ENCODE measurements at places on chromosomes 3 and 15.

DNA sequence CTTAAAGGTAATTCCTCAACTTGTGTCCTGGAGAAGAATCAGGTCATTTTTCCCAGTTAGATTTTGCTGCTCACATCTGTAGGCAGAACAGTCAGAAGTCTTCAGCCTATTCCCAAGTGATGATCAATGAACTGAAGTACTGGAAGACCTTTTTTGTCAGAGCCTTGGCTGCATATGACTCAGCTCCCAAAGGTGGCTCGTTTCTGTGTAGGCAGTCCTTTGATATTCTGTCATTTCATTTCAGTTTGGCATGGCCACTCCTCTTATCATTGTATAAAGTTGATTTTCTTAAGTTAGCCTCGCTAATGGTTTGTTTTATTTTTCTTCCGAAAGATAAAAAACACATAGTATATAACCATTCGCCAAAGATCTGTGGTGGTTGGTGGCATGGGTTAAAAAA, 90.7 kb downstream of the KLHL25 start:
- H3K27ac ChIP-seq: no peak overlapping the region
- peaks cover 20% of the 10 kb centered on the region for H3K36me3 ChIP-seq
- peaks cover 91% of the 10 kb centered on the region for H3K4me1 ChIP-seq
- no peak overlapping the region for H3K4me3 ChIP-seq
- no peak for DNase-seq

- H3K27ac ChIP-seq: no peak overlapping the region
- H3K27me3 ChIP-seq: no peaks in the 10 kb centered on the region
- no peaks in the 10 kb centered on the region for H3K36me3 ChIP-seq
Observed at GRCh38 chr3:151837057-151837456, 23.1 kb downstream of the AADAC start.

GRCh38 chr3:18446149-18446825, 21.1 kb upstream of the SATB1 start:
- peak overlapping the region; percentile 27 for H3K27ac ChIP-seq
- no peak for DNase-seq
- peak overlapping the region; percentile 75 for H3K4me3 ChIP-seq

- H3K27ac ChIP-seq: no peak overlapping the region
- H3K4me3 ChIP-seq: no peak overlapping the region
- no peaks in the 10 kb centered on the region for H3K4me1 ChIP-seq
- H3K27me3 ChIP-seq: peaks cover 7% of the 10 kb centered on the region
- DNase-seq: no peak
- no peaks in the 10 kb centered on the region for H3K36me3 ChIP-seq
Observed at GRCh38 chr3:187612656-187613055, 57.5 kb downstream of the SST start.

DNA sequence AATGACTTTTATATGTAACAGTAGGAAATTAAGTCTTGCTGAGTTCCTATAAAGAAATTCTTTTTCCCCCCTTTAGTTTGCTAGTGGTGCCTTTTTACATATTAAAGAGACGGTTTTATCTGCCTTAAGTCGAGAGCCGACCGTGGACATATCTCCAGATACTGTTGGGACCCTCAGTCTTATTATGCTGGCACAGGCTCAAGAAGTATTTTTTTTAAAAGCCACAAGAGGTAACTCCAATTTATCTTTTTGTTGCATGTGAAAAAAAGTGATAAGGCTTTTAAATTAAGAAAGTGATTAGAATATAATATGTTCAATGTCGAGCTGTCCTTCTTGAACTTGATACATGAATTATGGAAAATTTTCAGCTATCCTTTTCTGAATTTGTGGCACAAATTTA, 26.7 kb downstream of the PDCD6IP start:
- peaks cover 39% of the 10 kb centered on the region for H3K36me3 ChIP-seq
- H3K4me1 ChIP-seq: no peaks in the 10 kb centered on the region
- no peak for DNase-seq
- no peaks in the 10 kb centered on the region for H3K27me3 ChIP-seq

GRCh38 chr3:152646004-152646403, 188.9 kb upstream of the P2RY1 start:
- no peaks in the 10 kb centered on the region for H3K4me1 ChIP-seq
- no peak overlapping the region for H3K27ac ChIP-seq

GRCh38 chr3:74233091-74233490, 381.4 kb downstream of the CNTN3 start:
- no peaks in the 10 kb centered on the region for H3K4me1 ChIP-seq
- no peak for DNase-seq
- H3K4me3 ChIP-seq: no peak overlapping the region
- H3K27me3 ChIP-seq: no peaks in the 10 kb centered on the region
- H3K36me3 ChIP-seq: no peaks in the 10 kb centered on the region
- H3K27ac ChIP-seq: no peak overlapping the region

- no peak overlapping the region for H3K27ac ChIP-seq
- peaks cover 9% of the 10 kb centered on the region for H3K4me1 ChIP-seq
Observed at GRCh38 chr15:31409171-31409570, 82.5 kb downstream of the KLF13 start.

GRCh38 chr3:140756240-140757016, 78.6 kb downstream of the TRIM42 start:
- H3K4me1 ChIP-seq: no peaks in the 10 kb centered on the region
- H3K36me3 ChIP-seq: no peaks in the 10 kb centered on the region
- no peak overlapping the region for H3K4me3 ChIP-seq
- H3K27ac ChIP-seq: no peak overlapping the region
- no peak for DNase-seq

DNA sequence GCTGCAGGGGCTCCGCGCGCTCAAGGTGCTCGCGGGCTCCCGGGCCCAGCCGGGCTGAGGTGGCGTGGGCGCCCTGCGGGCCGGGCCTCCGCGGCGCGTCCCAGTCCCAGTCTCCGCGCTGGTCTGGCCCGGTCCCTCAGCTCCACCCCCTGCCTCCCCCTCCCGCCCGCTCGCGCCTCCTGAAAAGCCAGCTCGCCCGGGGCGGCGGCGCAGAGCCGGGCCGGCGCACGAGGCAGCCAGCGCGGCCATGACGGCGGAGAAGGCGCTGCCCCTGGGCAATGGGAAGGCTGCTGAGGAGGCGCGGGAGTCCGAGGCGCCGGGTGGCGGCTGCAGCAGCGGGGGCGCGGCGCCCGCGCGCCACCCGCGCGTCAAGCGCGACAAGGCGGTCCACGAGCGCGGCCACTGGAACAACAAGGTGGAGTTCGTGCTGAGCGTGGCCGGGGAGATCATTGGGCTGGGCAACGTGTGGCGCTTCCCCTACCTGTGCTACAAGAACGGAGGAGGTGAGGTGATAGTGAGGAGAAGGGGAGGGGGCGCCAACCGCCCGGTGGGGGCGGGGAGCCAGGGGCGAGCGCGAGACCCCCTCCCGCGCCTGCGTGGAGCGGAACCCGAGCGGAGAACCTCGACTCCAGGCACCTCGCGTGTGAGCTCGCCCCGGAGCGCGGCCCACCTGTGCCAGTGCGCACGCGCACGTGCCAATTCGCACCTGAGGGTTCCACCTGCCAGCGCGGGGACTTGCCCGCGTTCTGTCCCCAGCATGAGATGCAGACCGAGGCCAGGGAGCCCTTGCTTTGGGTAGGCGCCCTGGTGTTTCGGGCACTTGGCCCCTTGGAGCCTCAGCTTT, at the start of gene SLC6A11:
SLC6A11 (plus strand) TSS at position 210 of the 844 bp plus-strand sequence; CDS start at position 248, 38 bp downstream.
- H3K4me3 ChIP-seq: no peak within 1 kb of the TSS
- H3K27me3 ChIP-seq: no peaks in the 10 kb centered on the region
- H3K27ac ChIP-seq: no peak within 1 kb of the TSS
- H3K4me1 ChIP-seq: no peaks in the 10 kb centered on the region
- H3K36me3 ChIP-seq: no peaks in the 10 kb centered on the region

DNA sequence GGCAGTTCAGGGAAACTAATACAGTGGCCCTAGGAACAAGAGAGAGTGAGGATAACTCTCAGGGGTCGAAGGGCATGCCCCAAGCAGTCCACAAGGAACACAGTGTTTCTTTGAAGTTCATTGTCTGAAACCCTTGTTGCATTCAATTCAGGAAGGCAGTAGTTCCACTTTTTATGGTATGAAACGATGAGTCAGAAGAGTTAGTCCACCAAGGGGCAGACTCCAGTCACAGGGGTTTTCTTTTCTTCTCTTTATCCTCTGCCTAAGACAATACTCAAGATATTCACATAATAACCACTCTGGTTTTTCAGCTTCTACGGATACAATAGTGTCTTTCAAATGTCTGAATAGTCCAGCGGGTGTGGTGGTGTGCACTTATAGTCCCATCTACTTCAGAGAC, 23.7 kb upstream of the TICRR start:
- no peak overlapping the region for H3K27ac ChIP-seq
- no peaks in the 10 kb centered on the region for H3K27me3 ChIP-seq
- H3K36me3 ChIP-seq: no peaks in the 10 kb centered on the region

DNA sequence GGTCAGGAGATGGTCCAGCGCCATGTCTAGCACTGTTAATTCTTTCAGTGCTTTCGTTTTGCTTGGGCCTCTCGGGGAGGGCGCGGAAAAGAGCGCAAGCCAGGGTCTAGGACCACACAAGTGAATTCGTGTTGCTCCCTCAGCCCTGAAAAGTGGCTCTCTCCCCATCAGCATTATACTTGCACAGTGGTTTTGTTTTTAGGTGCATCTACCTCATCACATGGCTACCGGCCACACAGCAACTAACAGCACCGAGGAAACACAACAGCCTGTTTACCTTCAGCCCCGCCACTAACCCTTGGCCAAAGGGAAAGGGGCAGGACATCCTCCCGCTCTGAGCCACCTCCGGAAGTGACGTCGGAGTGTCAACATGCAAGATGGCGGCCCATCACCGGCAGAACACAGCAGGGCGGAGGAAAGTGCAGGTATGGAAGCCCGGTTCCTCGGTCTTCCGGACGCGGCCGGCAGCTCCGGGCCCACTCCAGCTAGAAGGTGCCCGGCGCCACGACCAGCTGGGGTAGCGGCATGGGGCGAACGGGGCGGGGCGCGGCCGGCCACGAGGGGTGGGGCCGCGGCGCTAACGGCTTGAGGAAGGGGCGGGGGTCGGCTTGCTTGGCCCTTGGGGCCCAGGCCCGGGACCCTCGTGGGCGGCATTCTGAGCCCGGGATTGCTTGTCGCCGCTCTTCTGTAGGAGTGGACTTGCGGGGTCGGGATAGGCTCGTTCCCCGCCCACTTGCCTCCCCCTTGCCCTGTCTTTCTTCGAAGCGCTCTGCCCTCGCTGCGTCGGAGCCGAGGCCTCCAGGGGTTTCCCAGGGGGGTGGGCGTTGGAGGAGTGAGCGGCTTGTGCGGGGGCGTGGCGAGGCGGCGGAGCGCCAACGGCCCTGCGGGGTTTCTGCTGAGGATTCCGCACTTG, at the start of the genes SCN11A and WDR48:
SCN11A (minus strand) TSS at position 296 of the 913 bp plus-strand sequence. CDS start 101,582 bp downstream, outside the sequence.
WDR48 (plus strand) TSS at position 368 of the 913 bp plus-strand sequence; CDS start at position 378, 10 bp downstream.
- no peaks in the 10 kb centered on the region for H3K36me3 ChIP-seq
- peaks cover 26% of the 10 kb centered on the region for H3K4me1 ChIP-seq
- peak within 1 kb of the TSS; percentile 75 for H3K4me3 ChIP-seq
- no peaks in the 10 kb centered on the region for H3K27me3 ChIP-seq
- DNase-seq: peak; percentile 90
